NCI-H2171 (cell line): ENCODE measurements at places on chromosomes 2 and 18.
A peak's percentile ranks its signal among the peaks of the same experiment; 100 is the strongest.

- DNase-seq: no peak
Measured at GRCh38 chr2:186348200-186348599, 137.9 kb upstream of the ZC3H15 start.

DNA sequence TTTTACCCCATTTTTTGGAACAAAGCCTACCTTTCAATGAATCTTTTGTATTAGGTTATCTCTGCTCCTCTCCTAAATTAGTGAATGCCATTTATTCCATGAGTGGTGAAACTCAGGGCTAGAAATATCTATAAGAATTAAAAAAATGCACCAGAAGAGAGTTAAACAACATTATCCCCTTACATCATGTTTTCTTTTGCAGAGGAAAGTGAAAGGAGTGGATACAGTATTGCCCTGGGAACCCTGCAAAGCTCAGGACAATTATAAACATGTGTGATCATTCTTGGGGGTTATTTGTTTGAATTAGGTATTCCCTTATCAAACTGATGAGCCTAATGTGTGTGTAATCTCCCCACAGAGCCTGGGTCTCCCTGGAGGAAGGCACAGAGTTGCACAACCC is 559.2 kb downstream of the RNF144A start:
- no peak for DNase-seq

DNA sequence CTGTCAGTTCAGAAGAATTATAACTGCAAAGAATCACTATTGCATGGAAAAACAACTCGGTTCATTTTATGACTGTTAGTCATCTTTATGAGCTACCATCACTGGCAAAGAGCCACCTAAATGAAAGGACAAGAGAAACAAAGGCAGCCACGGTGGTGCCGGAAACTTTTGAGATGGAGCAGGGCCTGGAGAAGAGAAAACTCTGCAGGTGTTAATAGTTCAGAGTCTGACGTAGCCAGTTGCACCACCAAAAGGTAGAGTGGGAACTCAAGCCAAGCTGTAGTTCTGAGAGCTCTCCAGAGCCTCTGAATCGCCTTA is 110.9 kb downstream of the FTCDNL1 start:
- DNase-seq: no peak

- no peak for DNase-seq
Measured at GRCh38 chr2:57182916-57183315, 863.7 kb upstream of the VRK2 start.

- no peak for DNase-seq
Measured at GRCh38 chr2:100902817-100903405, 83.0 kb downstream of the NPAS2 start.

GRCh38 chr2:218983934-218984238 is 1.1 kb downstream of the FEV start:
- DNase-seq: no peak

GRCh38 chr2:159131267-159131913 is 155.1 kb downstream of the WDSUB1 start:
- peak; percentile 22 for DNase-seq

GRCh38 chr2:79512442-79513401 is at the start of gene CTNNA2:
TSS of gene CTNNA2 (plus strand) at chr2:79513051.
- DNase-seq: peak; percentile 89

DNA sequence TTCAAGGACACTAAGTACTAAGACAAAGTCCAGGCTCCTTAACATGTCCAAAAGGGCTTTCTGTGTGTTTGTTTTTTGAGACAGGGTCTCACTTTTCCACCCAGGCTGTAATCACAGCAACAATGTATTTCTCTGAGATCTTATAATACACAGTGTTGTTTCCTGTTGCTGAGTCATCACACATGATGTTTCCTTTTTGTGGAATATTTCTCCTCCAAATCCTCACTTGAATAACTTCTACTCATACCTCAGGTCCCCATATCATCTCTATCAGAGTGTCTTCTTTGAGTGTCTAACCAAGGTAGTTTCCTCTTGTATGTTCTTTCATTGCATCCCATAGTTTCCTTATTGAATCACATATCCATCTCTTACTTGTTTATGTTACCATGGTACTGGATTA is 632.0 kb upstream of the PIK3C3 start:
- no peak for DNase-seq

DNA sequence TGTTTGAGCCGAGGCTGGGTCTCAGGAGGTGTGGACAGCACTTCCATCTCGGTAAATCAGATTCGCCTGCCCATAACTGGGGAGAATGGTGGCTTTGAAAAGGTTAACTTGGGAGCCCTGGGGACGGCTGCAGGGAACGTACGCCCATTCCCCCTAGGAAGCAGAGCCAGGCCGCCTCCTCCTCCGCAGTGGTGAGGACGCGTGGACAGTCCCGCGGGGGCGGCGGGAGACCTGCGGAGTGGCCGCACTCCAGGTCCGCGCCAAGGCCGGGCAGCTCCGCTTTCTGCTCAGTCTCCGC is 845 bp upstream of the MYCN start:
- DNase-seq: no peak

DNA sequence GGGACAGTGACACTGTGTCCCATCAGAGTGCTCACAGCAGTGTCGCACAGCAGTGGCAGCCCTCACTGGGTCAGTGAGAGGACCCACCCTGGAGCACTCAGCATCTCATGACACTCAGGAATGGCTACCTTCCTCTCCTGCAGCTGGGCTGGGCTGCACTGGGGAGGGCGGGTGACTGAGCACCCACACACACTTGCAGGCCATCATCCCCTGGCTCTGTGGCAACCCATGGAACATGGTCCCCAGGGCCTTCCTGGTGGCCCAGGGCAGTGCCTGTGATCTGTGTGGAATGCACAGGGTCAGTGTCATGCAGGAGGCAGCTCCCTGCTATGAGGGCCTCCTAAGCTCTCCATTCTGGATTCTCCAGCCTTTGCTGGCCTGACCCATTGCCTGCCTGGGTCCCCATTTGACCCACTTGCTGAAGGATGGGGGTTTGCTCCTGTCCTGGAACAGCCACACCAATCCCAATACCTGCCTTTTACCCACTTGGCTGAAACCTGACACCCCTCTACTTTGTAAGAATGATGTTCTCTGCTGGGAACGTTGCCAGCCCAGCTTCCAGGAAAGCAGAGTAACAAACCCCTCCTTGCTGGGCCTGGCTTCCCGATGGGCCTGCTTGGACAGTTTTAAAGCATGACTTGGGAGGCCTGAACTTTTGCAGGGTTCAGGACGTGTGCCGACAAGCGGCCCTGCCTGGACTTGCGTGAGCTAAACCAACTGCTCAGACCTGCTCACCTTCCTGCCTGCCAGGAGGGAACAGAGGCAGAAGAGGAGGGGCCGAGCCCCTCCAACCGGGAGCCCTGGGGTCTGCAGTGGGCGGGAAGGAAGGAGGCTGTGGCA is 13.7 kb downstream of the HS6ST1 start:
- DNase-seq: peak; percentile 93

GRCh38 chr2:205511221-205511620 is 171.1 kb upstream of the NRP2 start:
- no peak for DNase-seq

DNA sequence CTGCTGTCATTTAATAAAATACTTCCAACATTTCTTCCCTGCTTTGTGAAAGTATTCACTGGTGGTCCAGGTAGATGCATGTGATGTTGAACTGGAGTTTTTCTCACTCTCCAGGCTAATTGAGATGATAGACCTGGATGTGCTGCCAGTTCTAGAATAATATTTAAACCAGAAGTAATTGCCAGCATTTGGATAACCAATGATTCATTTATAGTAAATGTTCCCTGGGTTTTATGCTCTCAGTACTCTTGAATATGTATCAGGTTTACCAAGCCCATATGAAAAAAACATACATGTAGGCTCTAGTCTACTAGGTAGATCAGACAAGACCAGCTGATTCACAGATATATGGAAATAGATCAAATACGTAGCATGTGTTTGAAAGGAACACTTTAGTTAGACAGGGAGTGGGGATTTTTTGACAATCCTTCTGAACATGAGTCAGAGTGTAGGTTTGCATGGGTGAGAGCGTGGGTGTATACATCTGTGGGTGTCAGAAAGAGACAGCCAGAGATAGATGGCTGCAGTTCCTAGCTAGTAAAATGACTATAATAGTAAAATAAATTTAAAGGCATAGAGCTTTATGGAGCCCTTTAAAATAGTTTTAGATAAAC is 115.1 kb downstream of the NAB1 start:
- no peak for DNase-seq

GRCh38 chr2:63408530-63408929 is 179.7 kb downstream of the WDPCP start:
- no peak for DNase-seq

DNA sequence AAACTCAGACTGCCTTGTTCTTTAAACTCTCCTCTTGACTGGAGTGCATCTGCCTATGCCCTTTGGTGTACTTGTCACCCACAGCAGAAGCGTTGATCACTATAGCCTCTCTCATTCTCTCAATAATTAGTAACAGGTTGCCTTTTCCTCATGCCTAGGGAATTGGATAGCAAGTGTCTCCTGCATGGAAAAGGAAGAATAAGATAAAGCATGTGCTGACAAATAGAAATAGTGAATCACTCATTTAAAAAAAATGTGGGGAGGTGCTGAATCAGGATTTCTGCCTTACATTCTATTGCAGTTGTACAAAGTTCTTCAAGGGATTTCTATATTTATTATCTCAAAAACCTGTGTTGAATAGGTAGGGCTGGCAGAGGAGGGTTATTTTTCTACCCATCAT is 323.0 kb downstream of the TXNL1 start:
- no peak for DNase-seq

DNA sequence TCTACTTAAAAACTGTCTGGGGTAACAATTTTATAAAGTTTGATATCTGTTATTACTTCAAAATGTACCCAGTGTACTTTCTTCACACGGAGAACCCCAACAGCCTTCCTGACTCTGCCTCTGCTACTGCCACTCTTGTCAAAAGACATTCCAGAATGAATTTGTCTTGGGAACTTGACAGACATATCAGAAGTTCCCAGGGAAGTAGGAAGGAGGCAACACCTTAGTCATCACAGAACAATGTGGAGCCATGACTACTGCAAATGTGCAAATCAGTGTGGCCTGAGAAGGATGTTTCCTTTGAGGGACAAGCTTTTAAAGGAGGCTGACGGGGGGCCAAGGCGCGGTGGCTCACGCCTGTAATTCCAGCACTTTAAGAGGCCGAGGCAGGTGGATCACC is 133.8 kb upstream of the RNF152 start:
- DNase-seq: no peak

DNA sequence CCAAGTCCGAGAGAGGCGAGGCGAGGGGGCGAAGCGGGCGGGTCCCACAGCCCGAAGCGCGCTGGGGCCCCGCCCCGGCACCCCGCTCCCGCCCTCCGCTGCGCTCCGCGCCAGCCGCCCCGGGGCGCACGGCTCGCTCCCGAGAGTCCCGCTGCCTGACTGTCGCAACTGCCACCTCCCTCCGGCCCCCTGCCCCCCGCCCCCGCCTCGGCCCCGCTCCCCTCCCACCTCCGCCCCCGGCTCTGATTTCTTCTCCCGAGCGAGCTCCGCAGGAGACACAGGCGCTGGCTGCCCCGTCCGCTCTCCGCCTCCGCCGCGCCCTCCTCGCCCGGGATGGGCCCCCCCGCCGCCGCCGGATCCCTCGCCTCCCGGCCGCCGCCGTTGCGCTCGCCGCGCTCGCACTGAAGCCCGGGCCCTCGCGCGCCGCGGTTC is at the start of gene WNT6:
WNT6 (plus strand) TSS at position 250 of the 432 bp plus-strand sequence. CDS start 233 bp downstream, outside the sequence.
- peak; percentile 5 for DNase-seq

GRCh38 chr2:224865016-224865415 is 148.9 kb upstream of the CCDC195 start:
- DNase-seq: no peak

DNA sequence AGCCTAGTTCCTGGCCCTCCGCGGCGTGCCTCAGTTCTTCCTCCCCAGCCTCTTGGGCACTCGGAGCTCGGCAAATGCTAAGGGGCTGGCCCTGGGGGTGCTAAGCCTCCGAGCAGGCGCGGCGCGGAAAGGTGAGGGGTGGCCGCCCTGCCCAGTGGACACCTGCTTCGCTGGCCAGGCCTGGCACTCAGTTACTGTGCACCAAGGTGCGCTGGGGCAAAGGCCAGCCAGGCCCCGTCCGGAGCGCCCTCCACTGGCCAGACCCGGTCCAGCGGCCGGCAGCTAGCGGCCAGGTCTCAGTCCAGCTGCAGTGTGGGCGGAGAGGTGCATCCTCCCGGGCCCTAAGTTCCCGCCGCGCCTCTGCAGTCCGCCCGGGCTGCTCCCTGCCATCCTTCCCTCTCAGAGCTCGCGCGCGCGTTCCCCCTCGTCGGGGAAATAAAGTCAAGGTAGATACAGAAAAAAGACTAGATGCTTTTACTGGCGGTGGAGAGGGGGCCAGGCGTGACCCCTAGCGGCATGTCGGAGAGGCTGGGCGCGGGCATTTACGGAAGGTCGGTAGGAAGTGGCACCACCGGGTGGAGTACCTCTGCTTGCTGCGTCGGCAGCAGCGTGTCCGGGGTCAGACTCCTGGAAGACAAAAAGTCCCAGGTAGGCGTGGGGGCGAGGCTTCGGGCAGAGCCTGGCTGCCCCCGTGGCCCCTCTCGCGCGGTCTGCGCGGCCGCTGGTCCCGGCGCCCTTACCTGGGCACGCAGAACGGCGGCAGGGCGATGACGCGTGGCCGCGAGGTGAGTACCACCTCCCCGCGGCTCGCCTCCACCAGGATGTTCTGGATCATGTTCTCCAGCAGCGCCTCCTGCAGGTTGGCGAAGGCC is 9.4 kb upstream of the CRYBA2 start:
- no peak for DNase-seq

- no peak for DNase-seq
Measured at GRCh38 chr2:134785659-134786430, 52.6 kb upstream of the ACMSD start.

DNA sequence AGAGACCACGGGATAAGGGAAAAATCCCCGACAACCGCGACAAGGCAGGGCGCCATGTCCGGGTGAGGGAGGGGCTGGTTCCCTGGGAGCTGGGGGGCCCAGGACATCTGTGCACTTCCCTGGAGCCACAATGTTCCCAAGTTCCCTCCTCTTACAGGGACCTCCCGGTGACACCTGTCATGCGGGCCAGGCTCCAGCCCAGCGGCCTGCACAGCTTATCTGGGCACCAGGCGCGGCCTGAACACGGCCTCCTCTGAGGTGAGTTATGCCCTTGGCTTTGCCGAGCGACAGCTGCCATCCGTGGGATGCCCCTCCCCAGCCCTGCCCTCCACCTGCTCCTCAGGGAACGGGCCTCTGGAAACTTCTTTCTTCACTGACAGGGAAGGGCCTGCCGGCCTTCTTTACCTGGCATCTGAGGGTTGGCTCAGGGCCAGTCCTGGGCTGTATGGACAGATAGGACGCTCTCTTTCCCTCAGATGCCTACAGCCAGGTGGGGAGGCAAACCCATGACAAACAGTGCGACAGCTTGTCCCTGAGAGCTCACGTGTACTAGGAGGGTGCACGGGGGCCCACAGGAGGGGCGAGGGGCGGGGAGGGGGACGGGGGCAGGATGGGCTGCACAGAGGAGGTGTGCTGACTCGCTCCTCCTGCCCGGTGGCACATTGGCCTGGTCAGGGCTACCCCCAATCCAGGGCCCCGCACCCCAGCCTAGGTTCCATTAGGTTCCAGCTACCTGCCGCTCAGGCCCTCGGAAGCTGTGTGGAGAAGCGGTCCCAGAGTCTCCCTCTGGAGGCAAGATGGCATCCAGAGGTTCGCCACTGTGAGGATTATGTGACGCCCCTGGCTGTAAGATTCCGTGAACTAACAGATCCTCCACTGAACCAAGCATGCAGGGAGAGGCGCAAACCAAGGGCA is 34.9 kb upstream of the HPCAL1 start:
- peak; percentile 96 for DNase-seq

GRCh38 chr2:151845481-151845880 is 17.3 kb upstream of the ARL5A start:
- DNase-seq: no peak

GRCh38 chr2:24837996-24838513 is 44.8 kb downstream of the CENPO start:
- DNase-seq: no peak
